ENCODE measurements at places on chromosomes 3 and 15. TPM values are rescaled to one million over a fixed set of nuclear protein-coding genes. Genes with fewer than 3 reads are reported as not detected.

DNA sequence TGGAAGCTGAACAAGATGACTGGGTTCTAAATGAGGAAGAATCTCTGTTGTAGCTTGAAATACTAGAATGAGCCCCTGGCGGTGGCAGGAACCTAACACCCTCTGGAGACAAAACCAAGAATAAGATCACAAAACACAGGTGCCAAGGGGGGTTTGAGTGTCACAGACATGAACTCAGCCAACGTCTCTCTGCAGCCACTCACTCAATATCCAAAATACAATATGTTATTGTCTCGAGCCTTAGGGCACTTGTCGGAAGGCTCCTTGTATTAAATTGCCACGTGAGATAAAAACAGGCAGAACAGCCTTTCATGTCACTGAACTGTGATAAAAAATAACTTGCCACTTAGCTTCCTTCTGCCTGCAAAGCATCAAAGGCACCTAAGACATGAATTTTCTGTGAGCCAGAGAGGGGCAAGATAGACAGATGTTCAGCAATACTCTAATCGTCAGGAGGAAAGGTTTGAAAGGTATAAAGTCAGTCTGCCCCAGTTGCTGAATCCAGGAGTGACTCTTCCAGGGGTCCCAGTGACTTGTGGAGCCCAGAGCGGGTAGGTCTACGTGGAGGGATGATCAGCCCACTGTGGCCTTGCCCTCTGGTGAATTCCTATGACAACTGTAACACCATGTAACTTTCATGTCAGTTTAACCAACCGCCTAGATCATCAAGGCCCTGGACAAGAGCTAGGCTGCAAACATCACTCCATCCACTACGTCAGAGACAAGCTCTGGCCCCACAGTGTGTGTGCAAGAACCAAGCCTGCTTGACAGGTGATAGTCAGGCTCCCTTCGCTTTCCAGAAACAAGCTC is 165.2 kb downstream of the OSBPL10 start:
- DNase-seq: no peak

GRCh38 chr15:71588746-71589145 is 221.6 kb upstream of the NR2E3 start:
- DNase-seq: no peak

LSAMP gene
- total RNA-seq: 1.8 TPM

- DNase-seq: no peak
These were observed 534.9 kb downstream of the MECOM start for GRCh38 chr3:169128579-169128978.

SPPL2A gene
- 115 TPM for total RNA-seq

- no peak for DNase-seq
These were observed 8.5 kb downstream of the SEMA4B start for GRCh38 chr15:90209591-90209990.

- no peak for DNase-seq
These were observed 92.1 kb downstream of the ASB7 start for GRCh38 chr15:100694381-100695021.

KBTBD12 gene
- total RNA-seq: not detected

FHIT gene
- 3.8 TPM for total RNA-seq

- DNase-seq: no peak
These were observed 30.3 kb upstream of the SPESP1 start for GRCh38 chr15:68900027-68900426.

ITGA11 gene
- 1,105 TPM for total RNA-seq

ABHD17C gene
- 8.0 TPM for total RNA-seq

GRCh38 chr3:128051459-128051836 is 789 bp upstream of the SEC61A1 start:
- no peak for DNase-seq

CCR1 gene
- total RNA-seq: not detected

GRCh38 chr15:100725121-100726069 is 123.0 kb downstream of the ASB7 start:
- DNase-seq: no peak

DNA sequence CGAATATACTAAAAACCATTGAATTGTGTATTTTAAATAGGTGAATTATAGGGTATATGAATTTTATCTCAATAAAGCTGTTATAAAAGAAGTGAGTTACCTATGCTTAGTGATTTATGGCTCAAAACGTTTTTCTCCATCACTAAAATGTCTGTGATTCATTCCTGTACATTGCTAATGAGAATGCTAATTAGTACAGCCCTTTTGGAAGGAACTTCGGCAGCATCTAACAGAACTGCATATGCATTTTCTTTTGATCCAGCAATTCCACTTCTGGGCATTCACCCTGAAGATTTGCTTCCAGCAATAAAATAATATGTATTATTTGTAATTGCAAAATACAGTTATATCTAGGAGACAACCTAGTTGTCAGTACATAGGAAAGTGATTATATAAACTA is 53.6 kb downstream of the TCF12 start:
- no peak for DNase-seq

- DNase-seq: no peak
These were observed 805 bp upstream of the SEC22C start for GRCh38 chr3:42582474-42583070.

DNA sequence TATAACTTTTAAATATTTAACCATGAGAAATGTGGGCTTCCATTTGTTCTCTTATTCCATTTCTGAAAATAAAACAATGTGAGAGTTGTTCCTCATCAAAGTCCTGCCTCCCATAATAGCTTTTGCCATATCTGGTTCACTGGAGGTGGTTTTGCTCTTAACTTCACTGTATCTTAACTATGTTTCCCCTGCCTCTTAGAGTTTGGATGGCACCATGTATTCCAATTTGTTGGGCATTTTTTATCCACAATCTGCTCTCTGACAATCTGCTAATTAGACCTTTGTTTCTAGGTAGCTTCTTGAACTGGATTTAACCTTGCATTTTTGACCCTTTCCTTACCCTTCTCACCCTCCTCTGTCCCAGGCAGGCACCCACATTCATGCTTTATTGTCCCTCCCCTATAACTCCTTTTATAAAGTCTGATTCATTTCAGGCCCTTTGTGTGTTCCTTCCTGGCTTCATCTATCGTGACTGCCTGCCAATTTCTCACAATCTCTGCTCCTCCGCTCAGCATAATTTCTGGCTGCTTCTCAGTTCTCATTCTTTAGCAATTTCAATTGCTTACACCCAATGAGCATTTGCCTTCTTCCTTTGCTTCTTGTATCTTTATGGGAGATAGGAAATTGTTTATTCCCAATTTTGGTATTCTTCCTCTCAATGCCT is 144.2 kb upstream of the ARHGEF26 start:
- DNase-seq: no peak

GRCh38 chr3:45566951-45567411 is 27.6 kb upstream of the LIMD1 start:
- DNase-seq: peak; percentile 68

- DNase-seq: no peak
These were observed 49.4 kb upstream of the ATP2B2 start for GRCh38 chr3:10554746-10555145.

- peak; percentile 7 for DNase-seq
These were observed 19.9 kb upstream of the ALPK3 start for GRCh38 chr15:84797212-84797611.

BNC1 gene
- 2.3 TPM for total RNA-seq

DNA sequence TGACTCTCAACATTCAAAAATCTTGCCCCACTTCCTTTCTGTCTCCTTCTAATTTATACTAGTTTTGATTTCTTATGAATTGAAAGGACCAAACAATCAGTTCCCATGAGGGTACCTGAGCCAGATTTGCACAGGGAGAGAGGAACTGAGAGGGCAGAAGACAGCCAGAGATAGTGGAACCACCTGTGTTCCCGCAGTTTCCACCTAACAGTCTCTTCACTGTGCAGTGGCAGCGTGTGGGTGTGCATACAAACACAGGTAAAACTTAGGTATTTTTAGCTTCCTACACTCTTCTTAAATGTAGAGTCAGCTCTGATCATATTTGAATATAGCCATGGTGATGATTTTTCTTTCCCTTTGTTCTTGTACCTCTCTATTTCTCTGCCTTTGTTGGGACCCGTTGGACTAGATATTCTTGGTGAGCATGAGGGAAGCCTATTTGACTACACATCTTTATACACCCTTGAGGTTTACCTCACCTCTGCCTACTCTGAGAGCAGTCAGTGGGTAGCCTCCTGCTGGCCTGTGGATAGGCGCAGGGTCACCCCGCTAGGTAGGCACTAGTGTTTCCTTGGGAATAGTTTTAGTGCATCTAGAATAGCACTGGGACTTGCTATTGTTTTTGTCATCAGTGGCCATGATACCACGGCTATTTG is 58.8 kb downstream of the MAP3K13 start:
- DNase-seq: no peak
